Esophagus (tissue), 2 donors: ENCODE measurements at places on chromosomes 5 and 9. TPM values are rescaled to one million over a fixed set of nuclear protein-coding genes. Genes with fewer than 3 reads are reported as not detected.

Gene LCN12
- 0.24 TPM for polyA plus RNA-seq

Gene PCDHGA12
- polyA plus RNA-seq, result 0.65 TPM

Gene CCNI2
- 0.05 TPM for polyA plus RNA-seq

Gene KCTD16
- under 0.01 TPM for polyA plus RNA-seq

Gene SNCAIP
- polyA plus RNA-seq, result 0.80 TPM

Gene OBP2B
- not detected for polyA plus RNA-seq

Gene GCNT4
- 0.53 TPM for polyA plus RNA-seq

Gene GRIA1
- polyA plus RNA-seq, result not detected

Gene AJM1
- polyA plus RNA-seq, result 1.9 TPM

Gene CCL19
- 2.2 TPM for polyA plus RNA-seq

Gene PDE8B
- polyA plus RNA-seq, result 0.31 TPM

Gene SH2D3C
- 2.8 TPM for polyA plus RNA-seq

Gene AGTPBP1
- 4.0 TPM for polyA plus RNA-seq

Gene PTGES
- 6.4 TPM for polyA plus RNA-seq

Gene FSTL4
- polyA plus RNA-seq, result 0.67 TPM
